NT2/D1 (cell line): ENCODE measurements at places on chromosomes 1 and 21.

DNA sequence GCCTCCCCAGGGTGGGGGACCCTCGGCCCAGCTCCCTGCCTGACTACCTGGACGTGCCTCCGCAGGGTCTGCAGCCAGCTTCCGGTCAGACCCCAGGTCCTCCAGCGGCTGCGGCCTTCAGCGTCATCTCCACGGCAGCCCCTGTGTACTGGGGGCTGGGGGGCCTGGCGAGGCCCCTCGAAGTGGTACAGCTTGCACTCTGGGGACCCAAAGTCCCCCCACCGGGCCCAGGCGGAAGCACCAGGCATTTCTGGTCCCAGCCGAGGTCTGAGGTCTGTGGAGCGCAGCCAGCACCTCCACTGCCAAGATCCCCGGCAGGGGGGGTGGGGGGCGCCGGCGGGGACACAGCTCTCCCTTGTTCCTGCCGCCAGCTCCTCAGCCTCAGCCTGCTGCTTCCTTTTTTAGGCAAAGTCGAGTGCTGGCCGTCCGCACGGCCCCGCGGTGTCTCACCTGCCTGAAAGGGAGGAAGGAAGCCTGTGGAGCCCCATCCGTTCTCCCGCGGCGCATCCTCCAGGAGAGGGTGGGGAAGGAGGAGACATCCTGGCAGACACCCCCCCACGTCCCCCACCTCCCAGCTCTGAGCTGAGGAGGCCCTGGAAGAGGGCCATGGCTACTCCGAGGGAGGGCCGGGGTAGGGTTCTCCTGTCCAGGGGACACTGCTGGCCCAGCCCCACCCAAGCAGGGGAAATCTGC, 1.2 kb upstream of the VWA1 start:
- no peak for DNase-seq

GRCh38 chr1:220294846-220295301, 22.6 kb upstream of the RAB3GAP2 start:
- no peak for DNase-seq

GRCh38 chr1:245673881-245674414, 519.2 kb downstream of the KIF26B start:
- no peak for DNase-seq

DNA sequence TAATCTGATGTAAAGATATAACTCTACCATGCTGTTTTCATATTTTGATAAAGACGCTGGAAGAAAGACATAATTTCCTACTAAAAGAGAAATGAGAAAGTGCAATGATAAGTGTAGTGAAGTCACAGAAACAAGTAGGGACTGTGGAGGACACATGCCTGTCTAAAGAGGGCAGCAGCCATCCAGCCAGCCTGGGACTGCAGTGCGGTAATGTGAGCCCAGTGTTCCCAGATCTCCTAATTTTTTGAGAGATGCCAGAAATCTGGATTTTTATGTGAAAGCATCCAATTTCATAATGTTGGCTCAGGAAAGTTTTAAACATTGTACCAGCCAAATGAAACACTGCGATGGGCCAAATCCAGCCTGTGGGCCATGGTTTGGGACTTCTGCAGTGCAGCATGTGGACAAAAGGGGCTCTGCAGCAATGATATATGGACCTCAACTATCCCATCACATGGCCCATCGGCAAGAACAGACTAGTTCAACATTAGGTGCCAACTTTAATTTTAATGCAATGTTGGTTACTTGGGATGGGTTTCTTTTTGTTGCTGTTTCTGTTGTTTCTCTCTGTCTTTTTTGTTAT, 329.5 kb downstream of the LTN1 start:
- no peak for DNase-seq

DNA sequence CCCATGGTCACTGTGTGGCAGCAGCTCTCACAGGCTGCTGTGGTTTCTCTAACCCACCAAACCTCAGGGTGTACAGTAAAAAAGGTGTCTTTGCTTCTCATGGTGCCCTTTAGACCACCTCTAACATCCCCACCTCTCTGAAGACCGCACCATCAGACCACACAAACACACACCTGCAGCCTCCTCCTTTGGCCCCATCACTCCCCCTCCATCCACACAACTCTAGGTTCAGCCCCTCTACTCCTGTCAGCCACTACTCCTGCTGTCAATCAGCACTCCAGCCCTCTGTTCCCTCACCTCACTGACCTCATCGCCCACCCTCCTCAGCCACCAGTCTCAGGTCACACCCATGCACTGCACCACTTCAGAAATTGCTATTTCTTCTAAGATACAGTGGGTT, 7.5 kb downstream of the ZNF692 start:
- DNase-seq, result no peak

- no peak for DNase-seq
Observed at GRCh38 chr1:55713516-55713915, 498.4 kb upstream of the USP24 start.

DNA sequence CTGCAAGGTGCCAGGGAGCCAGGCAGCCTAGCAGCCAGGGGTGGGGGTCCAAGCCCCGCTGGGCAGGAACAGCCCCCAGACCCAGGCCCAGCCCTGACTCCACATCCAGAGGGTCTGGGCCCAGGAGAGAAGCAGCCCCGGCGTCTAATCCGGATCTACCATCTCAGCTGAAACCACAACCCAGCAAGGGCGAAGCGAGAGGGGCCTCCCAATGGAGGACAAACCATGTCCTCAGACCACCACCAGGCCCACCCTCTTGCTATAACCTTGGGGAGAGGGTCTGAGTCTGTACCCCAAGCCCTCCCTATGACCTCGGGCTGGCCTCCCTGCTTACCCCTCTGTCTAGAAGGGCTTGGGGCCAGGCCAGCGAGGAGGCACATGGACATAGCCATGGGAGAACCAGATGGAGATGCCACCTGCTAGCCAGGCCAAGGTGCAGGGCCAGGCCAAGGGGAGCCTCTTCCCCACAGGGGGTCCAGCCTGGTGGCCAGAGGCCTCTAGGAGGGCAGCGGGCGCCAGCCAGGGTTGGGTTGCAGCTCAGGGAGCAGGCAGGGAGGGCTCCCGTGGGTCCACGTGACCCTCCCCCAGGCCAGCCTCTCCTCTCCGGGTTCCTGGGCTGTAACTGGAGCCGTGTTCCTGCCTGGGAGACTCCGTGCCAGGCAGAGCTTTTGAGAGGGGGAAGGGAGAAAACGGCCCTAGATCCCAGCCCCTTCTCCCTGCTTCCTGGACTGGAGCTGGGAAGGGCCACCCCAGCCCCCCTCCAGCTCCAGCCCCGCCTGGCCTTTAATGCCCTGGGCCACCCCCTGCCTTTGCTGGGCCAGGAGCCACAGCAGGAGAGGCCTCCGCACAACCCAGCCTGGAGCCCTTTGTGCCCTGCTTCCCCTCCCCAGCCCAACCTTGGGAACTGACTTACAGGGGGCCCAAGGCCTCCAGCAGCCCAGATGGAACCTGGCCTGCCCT, 2.5 kb downstream of the WNT9A start:
- DNase-seq, result no peak

GRCh38 chr1:54110996-54111395, 41.8 kb downstream of the CDCP2 start:
- DNase-seq, result no peak

DNA sequence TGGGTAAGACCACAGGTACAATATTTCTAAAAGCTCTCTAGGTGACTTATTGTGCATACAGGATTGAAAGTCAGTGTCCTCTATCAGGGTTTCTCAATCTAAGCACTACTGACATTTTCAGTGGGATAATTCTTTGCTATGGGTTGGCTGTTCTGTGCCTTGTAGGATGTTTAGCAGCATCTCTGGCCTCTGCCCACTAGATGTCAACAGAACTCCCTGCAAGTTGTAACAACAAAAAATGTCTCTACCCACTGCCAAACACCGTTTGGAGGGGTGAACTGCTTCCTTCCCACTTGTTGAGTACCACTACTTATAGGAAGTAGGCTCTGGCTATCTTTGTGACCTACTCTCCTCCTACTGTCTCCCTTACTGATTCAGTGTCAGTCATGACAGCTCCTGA, 90.1 kb upstream of the ZRANB2 start:
- DNase-seq, result no peak

- DNase-seq, result no peak
Observed at GRCh38 chr1:236185687-236186086, 43.3 kb downstream of the GPR137B start.
